IPS-NIHi11 (cell line): ENCODE measurements at places on chromosomes 5 and 9.
A peak's percentile ranks its signal among the peaks of the same experiment; 100 is the strongest.

DNA sequence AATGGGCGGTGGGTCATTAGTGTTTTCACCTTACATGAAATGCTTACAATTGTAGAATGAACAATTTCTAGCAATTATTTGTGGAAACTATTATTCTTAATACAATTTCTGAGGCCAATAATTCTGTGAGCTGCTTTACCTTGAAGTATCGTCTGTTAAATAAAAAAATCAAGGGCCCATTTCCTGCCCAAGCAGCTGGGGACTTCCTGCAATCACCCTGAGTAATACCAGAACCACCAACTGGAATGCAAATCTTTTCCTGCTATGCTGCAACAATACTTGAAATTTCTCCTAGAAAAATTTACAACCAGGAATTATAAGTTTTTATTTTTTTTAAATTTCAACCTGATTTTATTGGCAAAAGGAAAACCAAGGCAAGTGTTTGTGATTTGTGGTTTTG lies 52.6 kb downstream of the ADAMTS16 start:
- no peak for DNase-seq

GRCh38 chr9:96413302-96414221 lies 4.6 kb downstream of the ZNF367 start:
- no peak for DNase-seq

DNA sequence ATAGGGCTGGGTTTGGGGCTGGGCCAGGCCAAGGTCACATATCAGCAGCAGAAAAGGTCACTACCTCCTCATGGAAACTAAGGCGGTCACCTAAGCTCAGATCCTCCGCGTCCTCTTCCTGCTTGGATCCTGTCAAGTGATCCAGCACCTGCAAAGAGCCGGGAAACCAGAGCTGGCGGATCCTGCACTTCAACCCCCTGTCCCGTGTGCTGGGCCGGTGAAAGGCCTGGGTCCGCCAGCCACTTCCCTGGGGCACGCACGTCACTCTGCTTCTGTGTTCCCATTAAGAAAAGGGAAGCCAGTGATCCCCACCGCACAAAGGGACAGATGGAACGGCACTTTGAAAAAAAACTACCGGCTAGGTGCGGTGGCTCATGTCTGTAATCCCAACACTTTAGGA lies 61.3 kb upstream of the STXBP1 start:
- DNase-seq: no peak

DNA sequence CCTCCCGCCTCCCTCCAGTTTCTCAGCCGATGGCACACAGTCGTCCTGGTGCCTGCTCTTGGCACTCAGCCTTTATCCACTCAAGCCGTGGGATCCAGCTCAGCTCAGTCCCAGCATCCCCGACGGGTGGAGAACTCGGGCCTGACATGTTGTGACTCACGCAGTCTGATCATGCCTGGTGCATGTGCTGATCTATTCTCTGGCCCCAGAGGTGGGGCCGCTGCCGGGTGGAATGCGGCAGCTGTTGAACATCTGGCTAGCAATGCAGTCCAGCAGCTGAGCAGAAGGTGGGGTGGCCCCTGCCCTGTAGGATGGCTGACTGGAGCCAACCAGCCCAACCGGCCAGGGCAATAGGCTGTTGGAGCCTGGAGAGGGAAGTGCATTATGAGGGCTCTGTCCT lies 1.7 kb upstream of the AIF1L start:
- DNase-seq: no peak

- DNase-seq: peak; percentile 13
Measured at GRCh38 chr5:27311544-27311943, 273.2 kb upstream of the CDH9 start.

DNA sequence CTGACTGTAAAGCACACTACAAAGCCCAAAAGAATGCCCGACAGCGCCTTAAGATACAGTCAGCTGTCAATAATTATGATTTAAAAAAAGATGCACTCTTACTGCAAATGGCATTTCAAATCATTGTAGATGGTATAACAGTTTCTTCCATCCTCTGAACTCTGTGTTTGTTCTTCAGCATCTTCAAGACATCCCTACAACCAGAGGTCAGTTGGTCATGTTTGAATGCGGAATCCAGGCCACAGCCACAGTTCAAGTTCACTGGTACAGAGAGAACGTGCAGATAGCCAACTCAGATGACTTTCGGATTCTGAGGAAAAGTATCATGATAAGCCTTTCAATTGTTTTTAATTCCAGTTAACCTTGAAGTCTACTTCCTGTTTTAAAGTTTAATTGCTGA lies 8.7 kb upstream of the MYOT start:
- DNase-seq: no peak

DNA sequence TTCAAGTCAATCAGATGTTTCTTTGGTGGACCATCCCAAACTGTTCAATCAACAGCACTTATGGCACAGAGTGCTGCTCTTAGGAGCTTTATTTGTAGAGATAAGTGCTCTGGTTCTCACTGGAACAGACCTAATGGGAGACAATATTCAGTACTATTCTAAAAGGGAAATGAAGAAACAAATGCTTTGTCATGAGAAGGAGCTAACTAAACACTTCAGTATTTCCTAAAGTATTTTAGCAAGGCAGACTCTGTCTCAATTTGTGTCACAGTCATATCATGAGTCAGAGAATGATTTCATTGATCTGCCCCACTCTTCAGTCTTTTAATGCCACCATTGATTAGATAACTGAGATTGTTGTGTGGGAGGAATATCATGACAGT lies 175.3 kb downstream of the SLF1 start:
- no peak for DNase-seq

- no peak for DNase-seq
Measured at GRCh38 chr9:27292659-27293405, 4.1 kb downstream of the EQTN start.

GRCh38 chr9:70580606-70581195 lies 166.2 kb upstream of the KLF9 start:
- DNase-seq: no peak

- no peak for DNase-seq
Measured at GRCh38 chr9:71326360-71326759, 204.9 kb upstream of the TRPM3 start.

DNA sequence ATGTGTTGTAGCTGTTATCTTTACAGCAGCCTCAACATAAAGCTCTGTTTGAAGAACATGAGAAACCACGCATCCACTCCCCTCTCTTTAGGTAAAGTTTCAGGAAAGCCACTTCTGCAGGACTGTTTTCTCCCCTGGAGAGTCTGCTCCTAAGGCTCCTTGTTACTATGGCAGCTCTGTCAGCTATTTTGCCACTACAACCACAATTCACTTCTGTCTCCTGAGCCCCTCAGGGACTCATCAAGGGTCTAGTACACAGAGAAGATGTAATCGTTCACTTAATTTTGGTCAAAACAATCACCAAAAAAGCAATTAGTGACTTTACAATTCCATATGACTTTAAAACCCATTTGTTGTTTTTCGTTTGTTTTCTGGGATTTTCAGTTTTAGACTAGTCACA lies 157.7 kb downstream of the FBN2 start:
- DNase-seq: peak; percentile 12

GRCh38 chr9:115353681-115354080 lies 235.7 kb upstream of the TNC start:
- no peak for DNase-seq

DNA sequence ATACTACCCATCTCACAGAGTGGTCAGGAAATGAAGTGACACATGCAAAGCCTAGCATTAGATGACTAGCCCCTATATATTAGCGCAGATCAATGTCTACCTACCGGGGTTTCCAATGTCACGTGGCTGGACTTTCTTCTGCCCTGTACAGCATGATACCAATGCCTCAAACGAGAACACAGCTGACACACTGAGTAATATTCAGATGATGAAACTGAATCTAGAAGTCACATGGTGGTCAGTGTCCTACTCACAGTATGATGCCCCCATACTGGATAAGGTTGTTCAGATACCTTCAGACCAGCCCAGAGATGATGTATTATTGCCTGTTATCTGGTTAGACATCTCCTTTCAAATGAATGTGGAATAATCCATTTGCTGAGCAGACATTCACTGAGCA lies 71.1 kb upstream of the FRRS1L start:
- DNase-seq: no peak

- DNase-seq: no peak
Measured at GRCh38 chr5:40955313-40955712, 46.0 kb downstream of the C7 start.
